ENCODE measurements at places on chromosomes 12 and 14. TPM values are rescaled to one million over a fixed set of nuclear protein-coding genes. Genes with fewer than 3 reads are reported as not detected.

DNA sequence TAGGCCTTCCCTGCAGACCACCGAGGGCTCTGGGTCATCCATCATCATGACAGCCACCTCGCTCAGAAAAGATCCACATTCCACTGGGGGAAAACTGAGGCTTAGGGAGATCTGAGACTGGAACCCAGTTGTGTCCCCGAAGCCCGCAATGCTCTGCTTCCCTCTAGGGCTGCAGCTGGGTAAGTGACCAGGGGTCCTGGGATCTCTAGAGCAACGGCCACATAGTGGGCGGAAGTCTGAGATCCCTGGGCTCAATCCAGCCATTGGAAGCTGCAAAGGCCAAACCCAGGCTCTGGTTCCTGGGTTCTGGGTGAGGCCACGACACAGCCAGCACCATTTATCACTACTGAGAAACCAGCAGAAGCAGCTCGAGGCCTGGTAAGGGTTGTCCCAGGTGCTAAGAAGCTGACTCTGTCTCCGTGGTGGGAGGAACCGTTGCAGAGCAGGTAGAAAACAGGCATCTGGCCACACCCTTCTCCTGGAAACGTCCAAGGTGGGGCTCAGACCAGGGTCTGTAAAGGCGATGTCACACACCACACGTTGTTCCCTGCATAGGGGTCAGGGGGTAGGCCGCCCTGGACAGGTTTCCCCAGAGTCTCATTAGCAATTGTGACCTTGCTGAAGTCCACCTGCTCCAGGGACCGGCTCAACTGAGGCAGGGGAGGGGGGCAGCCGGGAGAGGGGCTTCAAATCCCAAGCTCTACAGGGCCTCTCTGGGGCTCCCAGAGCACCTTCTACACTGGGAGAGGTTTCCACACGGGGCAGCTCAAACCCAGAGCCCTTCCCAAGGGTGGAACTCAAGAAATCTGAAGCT lies 38.6 kb downstream of the BCL11B start:
- H3K27me3 ChIP-seq: peaks cover 4% of the 10 kb centered on the region
- no peak overlapping the region for H3K4me3 ChIP-seq
- no peak for DNase-seq
- H3K27ac ChIP-seq: no peak overlapping the region
- H3K36me3 ChIP-seq: peaks cover 5% of the 10 kb centered on the region

GRCh38 chr14:73014105-73014504 lies 12.8 kb downstream of the ZFYVE1 start:
- no peak overlapping the region for H3K4me3 ChIP-seq
- H3K27me3 ChIP-seq: no peaks in the 10 kb centered on the region
- H3K4me1 ChIP-seq: peaks cover 2% of the 10 kb centered on the region

DNA sequence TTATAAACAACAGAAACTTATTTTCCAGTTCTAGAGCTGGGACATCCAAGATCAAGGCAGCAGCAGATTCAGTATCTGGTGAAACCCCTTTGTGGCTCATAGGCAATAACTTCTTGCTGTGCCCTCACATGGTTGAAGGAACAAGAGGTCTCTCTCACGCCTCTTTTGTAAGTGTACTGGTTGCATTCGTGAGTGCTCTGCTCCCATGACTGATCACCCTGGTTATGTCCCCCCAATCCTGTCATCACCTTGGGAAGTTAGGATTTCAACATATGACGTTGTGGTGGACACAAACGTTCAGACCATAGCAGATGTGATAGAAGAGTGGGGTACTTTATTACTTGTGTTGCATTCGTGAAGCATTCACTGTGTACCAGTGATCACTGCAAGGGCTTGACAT lies 184.0 kb downstream of the SRGAP1 start:
- no peak overlapping the region for H3K27ac ChIP-seq
- no peak for DNase-seq
- H3K4me1 ChIP-seq: no peaks in the 10 kb centered on the region
- H3K36me3 ChIP-seq: no peaks in the 10 kb centered on the region
- H3K27me3 ChIP-seq: no peaks in the 10 kb centered on the region

- H3K4me3 ChIP-seq: no peak overlapping the region
- H3K4me1 ChIP-seq: no peaks in the 10 kb centered on the region
- no peak for DNase-seq
Observed at GRCh38 chr12:62530596-62530995, 64.0 kb downstream of the MON2 start.

DNA sequence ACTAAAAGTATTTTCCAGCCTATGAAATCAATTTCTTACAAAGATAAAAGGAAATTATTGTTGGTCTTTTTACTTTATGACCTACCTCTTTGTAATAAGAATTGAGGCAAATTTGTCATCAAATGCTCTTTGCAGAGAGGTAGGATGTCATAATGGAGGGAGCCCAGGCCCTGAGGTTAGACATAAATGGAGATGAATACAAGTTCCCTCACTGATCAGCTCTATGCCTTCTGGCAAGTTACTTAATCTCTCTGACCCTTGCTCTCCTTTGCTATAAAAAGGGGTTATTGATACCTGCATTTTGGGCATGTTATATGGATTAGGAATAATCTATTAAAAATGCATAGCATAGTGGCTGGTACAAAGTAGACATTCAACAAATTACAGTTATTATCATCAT lies 146.9 kb upstream of the KRR1 start:
- H3K27ac ChIP-seq: no peak overlapping the region
- no peak overlapping the region for H3K4me3 ChIP-seq
- H3K27me3 ChIP-seq: peaks cover 3% of the 10 kb centered on the region

- H3K4me1 ChIP-seq: peaks cover 28% of the 10 kb centered on the region
- H3K27ac ChIP-seq: no peak overlapping the region
- H3K36me3 ChIP-seq: peaks cover 5% of the 10 kb centered on the region
- DNase-seq: no peak
- no peak overlapping the region for H3K4me3 ChIP-seq
Observed at GRCh38 chr14:22613106-22613695, 15.1 kb downstream of the ABHD4 start.

DNA sequence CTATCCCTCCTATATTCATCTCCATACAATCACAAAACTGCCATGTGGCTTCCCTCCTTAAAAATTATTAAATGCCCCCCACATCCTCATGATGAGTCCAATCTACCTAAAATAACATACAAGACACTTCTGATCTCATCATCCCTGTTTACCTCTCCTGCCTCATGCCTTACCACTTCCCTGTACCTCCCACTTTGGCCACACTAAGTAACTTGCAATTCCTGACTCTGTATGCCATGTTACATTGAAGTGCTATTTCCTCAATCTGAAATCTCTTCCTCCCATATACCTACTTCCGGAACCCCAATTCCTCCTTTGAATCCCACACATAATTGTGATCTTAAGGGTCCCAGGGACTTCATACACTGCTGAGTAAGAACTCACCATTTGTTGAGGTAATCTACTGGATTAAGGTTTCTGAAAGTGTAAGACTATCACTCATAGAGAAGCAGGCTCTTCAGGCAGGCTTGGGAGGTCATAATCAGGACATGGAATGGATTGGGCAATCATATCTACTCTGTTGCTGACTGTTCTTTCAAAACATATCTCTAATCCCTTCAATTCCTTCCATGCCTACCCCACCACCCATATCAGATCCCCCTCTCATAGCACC lies 117.6 kb upstream of the PLEKHG7 start:
- H3K4me1 ChIP-seq: peaks cover 18% of the 10 kb centered on the region
- no peak for DNase-seq
- no peak overlapping the region for H3K4me3 ChIP-seq

GRCh38 chr12:505221-505620 lies 45.5 kb downstream of the B4GALNT3 start:
- H3K27me3 ChIP-seq: peaks cover 3% of the 10 kb centered on the region
- no peak for DNase-seq
- no peak overlapping the region for H3K4me3 ChIP-seq
- no peak overlapping the region for H3K27ac ChIP-seq
- H3K4me1 ChIP-seq: peaks cover 2% of the 10 kb centered on the region

DNA sequence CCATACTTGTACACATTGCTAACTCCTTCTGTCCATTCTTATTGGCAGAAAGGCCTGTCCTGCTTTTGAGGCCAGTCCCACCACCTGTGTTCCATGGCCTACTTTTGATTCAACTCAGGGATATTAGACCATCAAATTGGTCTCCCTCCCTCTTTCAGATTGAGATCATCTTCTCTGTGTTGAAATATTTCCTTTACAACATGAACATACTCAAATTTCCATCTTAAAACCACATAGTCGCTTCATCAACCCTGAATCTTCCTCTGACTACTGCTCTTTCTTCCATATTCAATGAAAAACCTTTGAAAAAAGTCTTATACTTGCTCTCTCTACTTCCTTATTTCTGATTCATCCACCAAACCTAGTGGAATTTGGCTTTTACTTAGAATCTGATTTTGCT lies 34.9 kb downstream of the TRMT5 start:
- no peak for DNase-seq
- peaks cover 6% of the 10 kb centered on the region for H3K4me1 ChIP-seq
- no peak overlapping the region for H3K27ac ChIP-seq
- H3K4me3 ChIP-seq: no peak overlapping the region

DNA sequence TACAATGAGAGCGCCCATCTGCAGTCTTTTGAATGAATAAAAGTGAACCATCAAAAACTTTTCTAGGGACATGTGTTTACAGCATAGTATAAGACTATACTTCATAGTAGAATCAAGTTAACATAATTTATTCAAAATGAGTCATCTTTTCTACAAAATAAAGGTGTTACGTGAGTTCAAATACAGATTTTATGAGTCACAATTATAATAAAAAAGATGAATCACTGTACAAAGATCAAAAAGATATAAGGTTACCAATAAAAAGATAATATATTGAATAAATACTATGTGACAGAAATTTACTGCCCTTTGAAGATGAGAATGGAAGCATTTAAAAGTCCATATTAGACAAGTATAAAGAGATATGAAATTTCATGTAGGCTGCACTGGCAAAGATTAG lies 2.8 kb downstream of the MBIP start:
- H3K27ac ChIP-seq: no peak overlapping the region
- peaks cover 14% of the 10 kb centered on the region for H3K4me1 ChIP-seq
- H3K4me3 ChIP-seq: no peak overlapping the region
- DNase-seq: no peak

DNA sequence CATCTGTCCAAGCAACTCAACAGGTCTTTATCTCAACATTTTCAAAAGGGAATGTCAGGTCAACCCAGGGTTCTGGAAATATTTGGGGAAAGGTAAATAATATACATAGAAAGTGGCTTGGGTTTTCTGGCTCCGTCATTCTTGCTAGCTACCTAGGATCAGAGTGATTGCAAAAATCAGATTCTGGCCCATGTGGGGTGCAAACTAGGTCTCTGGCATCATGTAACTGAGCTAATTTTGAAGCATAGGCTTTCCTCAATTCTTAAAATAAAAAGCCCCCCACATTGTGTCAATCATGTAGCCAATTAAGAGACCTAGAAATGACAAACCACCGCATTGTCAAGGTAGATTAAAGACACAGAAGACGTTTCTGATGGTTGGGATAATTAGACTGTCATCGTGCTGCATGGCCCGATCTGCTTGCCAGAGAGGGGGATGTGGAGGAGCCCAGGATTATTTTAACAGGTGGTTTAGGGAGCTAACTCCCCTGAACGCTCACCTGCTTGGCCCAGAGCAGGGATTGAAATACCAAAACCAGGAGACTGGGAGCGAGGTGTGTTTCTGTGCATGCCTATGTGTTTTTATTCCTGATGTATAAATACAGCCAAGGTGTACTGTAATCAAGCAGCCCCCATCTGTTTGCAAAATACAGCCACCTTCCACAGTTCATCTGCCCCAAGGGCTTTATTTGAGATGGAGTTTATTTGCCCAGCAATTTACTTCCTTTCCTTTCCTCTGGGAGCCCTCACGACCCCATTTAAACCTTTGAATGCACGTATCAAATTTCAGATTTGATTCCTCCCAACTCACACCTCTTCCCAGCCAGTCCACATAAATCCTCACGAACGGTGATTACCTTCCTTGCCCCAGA lies 189.5 kb downstream of the TTC8 start:
- DNase-seq: no peak
- no peaks in the 10 kb centered on the region for H3K36me3 ChIP-seq
- no peak overlapping the region for H3K4me3 ChIP-seq
- H3K27ac ChIP-seq: peak overlapping the region; percentile 13
- H3K27me3 ChIP-seq: peaks cover 5% of the 10 kb centered on the region

- H3K36me3 ChIP-seq: no peaks in the 10 kb centered on the region
- no peaks in the 10 kb centered on the region for H3K27me3 ChIP-seq
Observed at GRCh38 chr14:33972583-33973081, 21.8 kb upstream of the EGLN3 start.

- peaks cover 7% of the 10 kb centered on the region for H3K4me1 ChIP-seq
- no peaks in the 10 kb centered on the region for H3K36me3 ChIP-seq
- DNase-seq: no peak
- no peak overlapping the region for H3K27ac ChIP-seq
- H3K27me3 ChIP-seq: peaks cover 6% of the 10 kb centered on the region
Observed at GRCh38 chr12:13093848-13094220, 9.6 kb downstream of the GSG1 start.

DNA sequence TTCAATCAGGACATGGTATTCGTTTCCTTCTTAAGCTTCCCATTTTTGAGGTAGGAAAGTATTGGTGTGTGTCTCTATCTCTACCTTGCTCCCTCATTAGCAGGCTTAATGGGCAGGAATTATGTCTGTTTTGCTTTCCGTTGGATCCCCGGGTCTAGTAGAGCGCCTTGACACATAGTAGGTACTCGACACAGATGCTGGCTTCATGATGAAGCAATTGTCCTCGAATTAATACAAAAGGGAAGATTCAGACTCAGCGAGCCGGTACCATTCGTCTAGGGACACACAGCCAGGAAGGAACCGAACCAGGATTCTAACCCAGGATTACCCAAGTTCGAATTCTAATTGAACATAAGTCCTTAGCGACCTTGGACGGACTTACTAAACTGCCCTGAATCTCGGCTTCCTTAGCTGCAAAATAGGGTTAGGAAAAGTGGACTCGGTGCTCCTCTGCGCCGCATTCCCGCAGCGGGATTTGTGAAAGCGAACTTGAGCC lies 496 bp upstream of the ISCU start:
- peak overlapping the region; percentile 100 for H3K4me3 ChIP-seq
- peak overlapping the region; percentile 100 for H3K27ac ChIP-seq
- peaks cover 21% of the 10 kb centered on the region for H3K4me1 ChIP-seq
- H3K36me3 ChIP-seq: no peaks in the 10 kb centered on the region
- no peak for DNase-seq
- peaks cover 4% of the 10 kb centered on the region for H3K27me3 ChIP-seq

- H3K27ac ChIP-seq: no peak overlapping the region
- H3K36me3 ChIP-seq: peaks cover 17% of the 10 kb centered on the region
- H3K27me3 ChIP-seq: no peaks in the 10 kb centered on the region
- no peak overlapping the region for H3K4me3 ChIP-seq
- DNase-seq: no peak
Observed at GRCh38 chr14:104503691-104504090, 75.9 kb upstream of the C14orf180 start.

DNA sequence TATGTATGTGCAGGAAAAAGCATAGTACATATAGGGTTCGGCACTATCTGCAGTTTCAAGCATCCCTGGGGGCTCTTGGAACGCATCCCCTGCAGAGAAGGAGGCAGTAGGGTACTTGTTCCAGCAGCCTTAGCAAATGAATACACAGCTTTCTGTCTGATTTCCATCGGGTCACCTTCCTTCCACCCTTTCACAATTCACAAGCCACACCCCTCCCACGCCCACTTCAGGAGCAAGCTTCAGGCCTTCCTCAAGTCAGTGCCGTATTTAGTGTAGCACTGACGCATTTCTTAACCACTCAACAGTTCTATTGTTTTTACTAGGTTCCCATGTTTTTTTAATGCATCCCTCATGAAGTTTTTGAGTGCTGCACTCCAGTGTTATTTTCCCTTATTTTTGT lies 64.2 kb downstream of the CLMN start:
- no peaks in the 10 kb centered on the region for H3K27me3 ChIP-seq
- no peak overlapping the region for H3K27ac ChIP-seq
- H3K4me1 ChIP-seq: peaks cover 25% of the 10 kb centered on the region
- no peak for DNase-seq
- H3K36me3 ChIP-seq: no peaks in the 10 kb centered on the region

The UNC119B gene
- 16.2 TPM for total RNA-seq

The TAS2R14 gene
- 3.3 TPM for total RNA-seq

The LIN7A gene
- 41.9 TPM for total RNA-seq

The TSPAN11 gene
- 31.0 TPM for total RNA-seq

The CAPZA3 gene
- total RNA-seq: not detected

The TBC1D30 gene
- 15.2 TPM for total RNA-seq

The C1QL4 gene
- 4.8 TPM for total RNA-seq

Data from glutamatergic neuron (in vitro differentiated cells).